Glomerular endothelial cell (primary cell): ENCODE measurements at places on chromosomes 3 and 15.

GRCh38 chr3:133273346-133273745, 126.5 kb upstream of the BFSP2 start:
- no peak for DNase-seq

DNA sequence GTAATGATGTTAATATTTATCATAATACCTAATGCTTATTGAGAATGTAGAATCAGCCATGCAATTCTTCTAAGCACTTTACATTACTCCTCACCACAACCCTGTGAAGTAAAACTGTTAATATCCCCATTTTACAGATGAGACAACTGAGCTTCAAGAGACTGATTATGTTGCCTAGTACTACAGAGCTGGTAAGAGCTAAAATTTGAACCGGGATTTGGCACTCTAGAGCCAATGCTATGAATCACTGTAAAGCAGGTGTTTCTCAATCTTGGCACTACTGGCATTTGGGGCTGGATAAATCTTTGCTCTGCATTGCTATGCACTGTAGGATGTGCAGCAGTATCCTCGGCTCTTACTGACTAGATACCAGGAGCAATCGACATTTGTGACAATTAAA, 367.7 kb downstream of the MAGI1 start:
- DNase-seq, result no peak

GRCh38 chr15:50377867-50378751, 23.1 kb upstream of the GABPB1 start:
- no peak for DNase-seq

DNA sequence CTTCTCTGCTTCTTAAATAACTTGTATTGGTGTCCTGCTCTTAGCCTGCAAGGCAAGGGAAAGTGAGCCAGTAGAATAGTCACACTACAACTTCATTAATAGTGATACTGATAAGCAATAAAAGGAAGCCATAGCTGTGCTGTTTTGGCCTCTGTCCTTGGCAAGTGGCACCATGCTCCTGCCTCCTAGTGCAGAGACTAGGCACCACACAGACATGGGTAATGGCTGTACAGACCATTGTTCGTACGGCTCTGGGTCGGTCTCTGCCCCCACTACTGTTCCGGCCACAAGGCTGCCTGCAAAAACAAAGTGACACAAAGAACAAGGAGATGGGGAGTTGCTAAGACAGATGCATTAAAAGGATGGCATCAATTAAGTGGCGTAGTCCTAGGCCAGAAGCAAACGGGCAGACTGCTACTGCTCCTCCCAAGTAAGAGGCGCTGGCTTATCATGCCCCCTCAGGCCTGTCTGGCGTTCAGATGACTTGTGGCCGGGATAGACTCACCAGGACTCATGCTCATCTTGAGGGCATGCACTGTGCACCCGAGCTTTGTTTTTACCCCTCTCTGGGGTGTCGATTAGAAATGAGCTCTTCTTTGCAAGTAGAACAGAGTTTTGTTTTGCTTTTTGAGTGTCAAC, 75.6 kb downstream of the TRAK1 start:
- DNase-seq, result no peak

GRCh38 chr3:189557824-189558223, 73.4 kb upstream of the TP63 start:
- no peak for DNase-seq

GRCh38 chr3:67906261-67906660, 251.8 kb upstream of the SUCLG2 start:
- no peak for DNase-seq

DNA sequence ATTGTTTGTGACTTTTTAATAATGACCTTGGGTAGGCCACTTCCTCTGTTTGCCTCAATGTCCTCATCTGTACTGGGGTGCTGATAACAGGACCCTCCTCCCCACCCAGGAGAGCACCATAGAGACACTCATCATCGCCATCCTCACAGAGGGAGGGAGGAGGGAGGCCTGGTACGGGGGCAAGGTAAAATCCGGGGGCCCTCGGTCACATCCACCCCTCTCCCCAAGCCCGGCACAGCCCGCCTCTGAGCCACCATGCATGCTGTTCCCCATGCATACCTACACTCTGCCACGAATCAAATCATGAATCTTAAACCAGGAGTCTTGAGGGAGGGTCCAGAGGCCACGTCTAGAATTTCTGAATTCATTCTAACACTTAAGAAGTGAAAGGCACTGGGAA, 74.9 kb upstream of the IQSEC1 start:
- no peak for DNase-seq

DNA sequence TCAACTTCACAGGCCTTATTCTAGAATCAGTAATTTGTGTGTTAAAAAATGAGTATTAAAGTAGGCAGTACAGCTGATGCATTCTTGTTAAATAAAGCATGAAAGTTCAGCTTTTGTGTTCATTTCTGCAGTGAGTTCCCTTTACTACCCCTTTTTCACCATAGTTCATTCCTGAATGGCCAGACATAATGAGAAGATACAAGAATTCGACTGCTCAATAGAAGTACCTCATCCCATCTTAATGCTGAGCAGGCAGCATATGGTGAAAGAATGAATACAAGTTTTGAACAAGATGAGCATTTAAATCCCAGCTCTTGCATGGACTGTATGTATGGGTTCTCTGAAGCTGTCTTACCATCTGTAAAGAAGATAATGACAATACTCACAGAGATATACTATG, 647.6 kb upstream of the TGFBR2 start:
- no peak for DNase-seq

- DNase-seq, result no peak
Observed at GRCh38 chr3:188389711-188390342, 235.9 kb downstream of the LPP start.

GRCh38 chr3:69058180-69058946, 6.2 kb upstream of the TMF1 start:
- no peak for DNase-seq

DNA sequence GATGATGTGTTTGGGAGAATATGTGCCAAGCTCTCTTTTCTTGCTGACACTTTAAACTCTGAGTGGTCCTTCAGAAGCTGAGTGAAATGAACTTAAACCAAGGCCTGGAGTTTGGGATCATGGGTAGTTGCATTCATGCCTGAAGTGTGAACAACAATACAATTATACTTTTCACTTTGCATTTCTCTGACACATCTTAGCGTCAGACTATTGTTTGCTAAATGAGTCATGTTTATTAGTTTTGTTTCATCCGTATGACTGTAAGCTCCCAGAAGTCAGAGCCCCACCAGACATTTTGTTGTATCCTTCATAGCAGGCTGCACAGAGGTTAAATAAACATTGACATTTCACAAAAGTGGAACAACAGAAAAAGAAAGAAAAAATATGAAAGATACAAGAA, 542.6 kb downstream of the TUSC7 start:
- DNase-seq, result peak; percentile 45

DNA sequence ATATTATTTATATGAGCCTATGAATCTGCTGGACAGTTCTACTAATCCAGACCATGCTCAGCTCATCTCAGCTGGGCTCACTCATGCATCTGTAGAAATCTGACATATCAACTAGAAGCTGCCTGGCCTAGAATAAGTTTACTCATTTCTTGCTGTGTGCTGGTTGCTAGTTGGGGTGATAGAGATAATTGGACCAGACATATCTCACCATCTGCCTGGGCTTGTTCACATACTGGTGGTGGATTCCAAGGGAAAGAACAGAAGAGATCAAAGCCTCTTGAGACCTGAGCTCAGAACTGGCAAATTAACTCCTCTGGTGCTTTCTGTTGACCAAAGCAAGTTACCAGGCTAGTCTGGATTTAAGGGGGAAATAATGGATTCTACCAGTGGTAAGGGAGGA, 109.1 kb downstream of the NSUN3 start:
- DNase-seq, result no peak

DNA sequence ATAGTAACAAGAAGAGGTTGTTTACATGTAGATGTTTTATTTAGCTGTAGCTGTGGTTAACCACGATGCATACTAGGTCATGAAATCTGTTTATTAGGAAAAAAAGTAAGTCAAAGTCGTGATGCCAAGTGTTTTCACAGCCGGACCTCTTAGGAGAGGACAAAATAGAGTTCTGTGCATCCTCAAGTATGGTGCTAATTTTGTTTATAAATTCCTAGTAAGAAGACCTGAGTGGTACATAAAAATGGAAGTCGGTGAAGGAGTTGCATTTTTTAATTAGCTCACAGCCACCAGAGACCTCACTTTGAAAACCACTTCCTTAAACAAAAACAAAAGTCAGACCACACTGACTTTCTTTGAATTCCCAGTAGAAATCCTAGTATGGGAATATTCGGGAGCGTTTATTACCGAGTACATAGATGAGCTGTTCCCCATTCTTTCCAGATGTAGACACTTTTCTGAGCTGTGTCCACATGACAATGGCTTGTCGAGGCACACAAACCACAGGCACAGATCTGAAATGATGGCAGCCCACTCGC, 143.6 kb upstream of the UBE2E1 start:
- no peak for DNase-seq

DNA sequence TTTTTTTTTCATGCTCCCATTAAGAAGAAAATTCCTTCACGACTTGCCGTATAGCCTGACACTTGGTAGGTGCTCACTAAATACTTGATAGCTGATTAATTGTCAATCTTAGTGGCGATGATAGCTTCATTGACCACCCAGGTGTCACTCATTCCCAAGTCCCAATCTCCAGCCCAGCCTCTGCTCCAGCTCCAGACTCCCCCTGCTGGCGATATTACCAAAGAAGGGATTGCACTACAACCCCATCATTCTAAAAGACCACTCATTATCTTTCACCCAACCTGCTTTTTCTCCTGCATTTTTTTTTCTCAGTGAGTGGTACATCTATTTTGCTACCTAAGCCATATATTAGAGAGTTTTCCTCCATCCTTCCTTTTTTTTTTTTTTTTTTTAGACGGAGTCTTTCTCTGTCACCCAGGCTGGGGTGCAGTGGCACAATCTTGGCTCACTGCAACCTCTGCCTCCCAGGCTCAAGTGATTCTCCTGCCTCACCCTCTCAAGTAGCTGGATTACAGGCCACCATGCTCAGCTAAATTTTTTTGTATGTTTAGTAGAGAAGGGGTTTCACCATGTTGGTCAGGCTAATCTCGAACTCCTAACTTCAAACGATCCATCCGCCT, 19.5 kb upstream of the COMMD2 start:
- DNase-seq, result no peak

- DNase-seq, result no peak
Observed at GRCh38 chr3:41320953-41321641, 121.8 kb downstream of the CTNNB1 start.

GRCh38 chr3:32595323-32595722, 24.7 kb upstream of the DYNC1LI1 start:
- DNase-seq, result no peak

DNA sequence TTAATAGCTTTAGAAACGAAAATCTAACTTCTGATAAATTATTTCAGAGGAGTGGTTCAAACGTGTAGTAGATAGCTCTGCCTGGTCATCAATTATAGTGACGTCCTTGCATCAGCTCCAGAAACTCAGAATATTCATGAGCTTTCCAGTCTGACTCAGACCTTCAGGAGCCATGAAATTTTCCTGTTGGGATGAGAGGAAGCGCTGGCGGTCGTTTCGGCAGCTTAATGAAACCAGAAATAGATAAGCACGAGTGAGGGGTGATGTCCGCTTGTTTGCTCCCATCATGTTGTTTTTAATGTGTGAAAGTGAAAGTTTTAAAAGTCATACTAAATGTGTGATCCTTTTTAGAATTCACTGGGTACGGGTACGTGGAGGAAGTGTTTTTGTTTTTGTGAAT, 141.1 kb downstream of the PGPEP1L start:
- no peak for DNase-seq

DNA sequence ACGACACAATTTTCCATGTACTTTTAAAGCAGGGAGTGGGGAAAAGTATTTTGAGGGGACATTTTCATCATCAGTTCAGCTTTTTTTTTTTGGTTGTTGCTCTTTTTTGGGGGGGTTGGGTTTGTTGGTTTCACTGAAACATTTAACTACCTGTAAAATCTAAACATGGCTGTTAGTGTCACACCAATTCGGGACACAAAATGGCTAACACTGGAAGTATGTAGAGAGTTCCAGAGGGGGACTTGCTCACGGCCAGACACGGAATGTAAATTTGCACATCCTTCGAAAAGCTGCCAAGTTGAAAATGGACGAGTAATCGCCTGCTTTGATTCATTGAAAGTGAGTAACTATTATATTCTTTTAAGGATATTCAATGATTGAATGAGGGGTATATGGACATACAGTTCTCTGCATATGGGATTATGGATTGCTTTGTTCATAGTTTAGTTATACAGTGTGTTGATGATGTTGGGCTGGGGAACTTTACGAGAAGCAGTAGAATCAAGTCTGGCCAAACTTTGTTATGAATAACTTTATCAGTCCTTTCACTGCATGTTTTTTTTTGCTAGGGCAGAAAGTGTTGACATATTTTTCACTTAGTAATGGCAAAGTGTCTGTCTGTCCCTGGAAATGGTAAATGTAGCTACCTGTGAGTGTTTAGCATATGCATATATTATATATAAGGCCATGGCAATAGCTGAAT, 31.5 kb downstream of the MBNL1 start:
- DNase-seq, result no peak

DNA sequence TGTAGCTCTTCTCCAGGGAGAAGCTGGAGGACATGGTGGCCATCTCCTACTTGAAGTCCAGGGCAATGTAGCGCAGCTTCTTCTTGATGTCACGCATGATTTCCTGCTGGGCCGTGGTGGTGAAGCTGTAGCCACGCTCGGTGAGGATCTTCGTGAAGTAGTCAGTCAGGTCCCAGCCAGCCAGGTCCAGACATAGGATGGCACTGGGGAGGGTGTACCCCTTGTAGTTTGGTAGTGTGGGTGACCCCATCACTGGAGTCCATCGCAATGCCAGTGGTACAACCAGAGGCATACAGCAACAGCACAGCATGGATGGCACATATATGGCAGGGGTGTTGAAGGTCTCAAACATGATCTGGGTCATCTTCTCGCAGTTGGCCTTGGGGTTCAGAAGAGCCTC, 7.0 kb upstream of the LPCAT4 start:
- DNase-seq, result no peak

DNA sequence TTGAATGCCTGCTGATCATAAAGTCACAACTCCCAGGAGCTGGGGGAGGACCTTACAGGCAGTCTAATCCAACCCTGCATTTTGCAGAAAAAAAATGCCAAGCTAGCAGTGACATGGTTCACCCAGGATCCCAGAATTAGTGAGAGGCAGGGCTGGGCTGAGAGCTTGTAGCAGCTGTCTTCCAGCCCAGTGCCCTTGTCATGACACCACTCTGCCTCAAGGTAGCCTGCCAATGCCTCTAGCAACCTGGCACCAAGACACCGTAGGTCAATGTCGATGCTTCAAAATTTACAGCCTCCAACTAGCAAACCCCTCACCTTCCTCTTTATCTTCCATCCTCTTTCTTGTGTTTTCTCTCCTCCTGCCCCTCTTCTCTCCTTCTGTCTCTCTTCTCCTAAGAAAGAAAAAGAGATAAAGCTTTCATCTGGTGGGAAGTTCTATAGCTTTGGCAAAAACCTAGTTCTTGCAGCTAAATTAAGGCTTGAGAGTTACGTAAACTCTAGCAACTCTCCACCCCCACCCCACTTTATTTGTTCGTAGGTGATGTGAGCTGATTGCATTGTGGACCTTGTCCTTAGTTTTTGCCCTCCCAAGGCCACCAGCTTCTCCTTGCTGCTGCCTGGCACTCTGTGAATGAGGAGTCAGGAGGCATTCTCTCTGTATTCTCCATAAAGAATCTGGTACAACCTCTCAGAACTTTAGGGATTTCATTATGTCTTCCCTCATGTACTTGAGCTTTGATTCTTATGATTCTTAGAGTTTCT, 18.3 kb upstream of the BFSP2 start:
- DNase-seq, result no peak

- no peak for DNase-seq
Observed at GRCh38 chr3:85710490-85710889, 751.7 kb downstream of the CADM2 start.

GRCh38 chr3:34248352-34248751, 449.9 kb downstream of the PDCD6IP start:
- no peak for DNase-seq
